Fibroblast of skin of left biceps (primary cell): ENCODE measurements at places on chromosomes 12 and 14.

GRCh38 chr14:82182646-82183045 lies 649.0 kb upstream of the SEL1L start:
- DNase-seq: no peak

DNA sequence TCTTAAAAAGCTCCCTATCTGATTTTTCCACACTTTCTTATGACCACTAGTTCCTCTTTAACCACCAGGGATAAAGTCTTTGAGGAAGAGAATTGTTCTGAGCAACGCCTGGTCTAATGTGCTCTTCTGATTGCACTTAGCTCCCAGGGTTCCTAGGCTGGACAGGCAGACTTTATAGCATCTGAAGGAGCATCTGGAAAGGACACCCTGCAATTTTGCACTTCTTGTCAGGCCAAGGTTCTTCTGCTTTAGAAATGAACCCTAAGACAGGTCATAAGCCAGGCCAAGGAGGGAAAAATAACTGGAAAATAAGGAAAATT lies 126.3 kb downstream of the KTN1 start:
- DNase-seq: no peak

DNA sequence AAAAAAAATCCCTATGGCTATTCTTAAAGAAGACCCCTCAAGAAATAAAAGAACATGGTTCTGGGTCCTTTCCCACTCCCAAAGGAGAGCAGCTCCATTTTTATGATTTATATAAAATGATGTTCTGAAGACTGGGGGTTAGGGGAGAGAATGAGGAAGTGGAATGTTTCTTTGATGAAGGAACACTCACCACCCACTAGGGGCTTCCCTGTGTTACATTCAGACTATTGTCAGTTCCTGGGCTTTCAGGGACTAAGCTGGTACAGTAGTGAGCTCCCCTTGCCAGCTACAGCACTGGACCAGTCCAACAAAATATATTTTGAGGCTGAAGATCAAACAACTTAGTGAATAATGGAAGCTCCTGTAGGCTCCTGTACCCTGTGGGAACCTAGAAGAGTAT lies 98.9 kb downstream of the HMGA2 start:
- DNase-seq: no peak

DNA sequence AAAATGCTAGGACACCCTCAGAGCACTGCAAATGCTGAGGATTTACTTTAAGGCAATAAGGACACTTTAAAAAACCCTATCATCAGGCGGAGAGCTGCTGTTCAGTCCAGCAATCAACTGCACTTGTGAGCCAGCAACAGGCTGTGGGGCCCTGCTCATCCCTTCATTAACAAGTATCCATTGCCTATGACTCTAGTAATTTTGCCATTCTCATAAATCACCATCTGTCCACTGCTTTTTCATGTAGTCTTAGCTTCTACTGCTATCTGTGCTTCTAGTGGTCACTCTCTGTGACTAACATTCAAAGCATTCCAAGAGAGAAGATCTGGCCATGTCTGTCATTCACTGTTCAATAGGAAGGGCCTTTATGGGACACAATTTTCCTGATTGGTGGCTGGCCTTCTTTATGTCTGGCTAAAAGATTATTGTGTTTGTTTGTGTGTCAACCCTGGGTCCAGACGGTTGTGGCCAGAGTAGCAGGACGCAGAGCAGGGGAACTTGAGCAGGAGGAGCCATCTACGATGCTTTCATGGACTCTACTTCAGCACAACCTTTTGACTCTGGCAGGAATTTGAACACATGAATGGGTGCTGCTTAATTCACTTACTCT lies 3.6 kb upstream of the KRAS start:
- no peak for DNase-seq

DNA sequence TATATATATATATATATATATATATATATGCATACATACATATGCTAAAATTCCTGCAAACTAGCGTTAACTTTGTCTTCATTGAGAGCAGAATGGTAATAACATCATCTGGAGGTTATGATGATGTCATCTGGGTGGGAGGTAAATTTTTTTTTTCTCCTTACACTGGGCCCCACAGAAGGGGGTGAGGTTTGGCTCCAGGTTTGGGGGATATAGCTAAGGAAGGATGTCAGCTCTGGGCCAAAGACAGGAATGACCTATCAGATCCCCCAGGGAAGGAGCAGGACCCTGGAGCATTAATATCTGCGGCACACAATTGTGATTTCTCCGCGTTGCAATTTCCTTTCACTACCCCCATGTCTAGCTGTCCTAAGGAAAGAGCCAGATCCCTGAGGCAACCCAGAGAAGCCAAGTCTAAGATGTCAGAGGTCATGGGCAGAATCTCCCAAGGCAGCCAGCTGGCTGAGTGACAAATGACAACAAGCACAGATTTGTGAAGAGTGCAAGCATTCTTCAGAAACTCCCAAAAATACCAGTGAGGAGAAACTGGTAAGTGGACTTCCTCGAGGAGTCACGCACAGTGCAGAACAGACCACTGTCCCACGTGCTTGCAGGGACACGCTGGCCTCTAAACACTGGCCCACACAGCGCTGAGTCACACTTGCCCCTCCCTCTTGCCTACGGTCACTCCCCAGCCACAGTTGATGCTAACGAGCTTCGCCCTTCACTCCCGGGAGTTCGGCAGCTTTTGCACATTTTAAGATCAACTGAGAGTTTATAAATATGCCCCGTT lies 9.9 kb downstream of the UBC start:
- DNase-seq: no peak

- no peak for DNase-seq
Observed at GRCh38 chr12:56644654-56645053, 1.1 kb downstream of the ATP5F1B start.

DNA sequence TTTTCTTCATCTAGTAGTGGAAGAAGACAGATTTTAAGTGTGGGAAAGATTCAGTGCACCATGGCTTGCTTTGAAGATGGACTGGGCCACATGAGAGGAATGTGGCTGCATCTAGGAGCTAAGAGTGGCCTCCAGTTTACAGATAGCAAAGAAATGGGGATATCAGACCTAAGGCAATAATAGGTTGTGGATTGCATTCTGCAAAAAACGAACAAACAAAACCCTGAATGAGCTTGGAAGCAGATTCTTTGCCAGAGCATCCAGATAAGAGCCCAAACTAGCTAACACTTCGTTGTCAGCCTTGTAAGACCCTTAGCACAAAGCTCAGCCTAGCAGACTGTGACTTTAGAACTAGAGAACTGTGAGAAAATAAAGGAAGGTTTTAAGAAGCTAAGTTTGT lies 9.6 kb downstream of the ATXN7L3B start:
- no peak for DNase-seq

- no peak for DNase-seq
Observed at GRCh38 chr12:2364631-2365051, 311.9 kb downstream of the CACNA1C start.

- DNase-seq: no peak
Observed at GRCh38 chr12:82625523-82625922, 61.2 kb upstream of the TMTC2 start.

GRCh38 chr12:103399986-103400385 lies 95.8 kb downstream of the C12orf42 start:
- DNase-seq: no peak

- no peak for DNase-seq
Observed at GRCh38 chr12:65408441-65408840, 130.0 kb downstream of the MSRB3 start.

DNA sequence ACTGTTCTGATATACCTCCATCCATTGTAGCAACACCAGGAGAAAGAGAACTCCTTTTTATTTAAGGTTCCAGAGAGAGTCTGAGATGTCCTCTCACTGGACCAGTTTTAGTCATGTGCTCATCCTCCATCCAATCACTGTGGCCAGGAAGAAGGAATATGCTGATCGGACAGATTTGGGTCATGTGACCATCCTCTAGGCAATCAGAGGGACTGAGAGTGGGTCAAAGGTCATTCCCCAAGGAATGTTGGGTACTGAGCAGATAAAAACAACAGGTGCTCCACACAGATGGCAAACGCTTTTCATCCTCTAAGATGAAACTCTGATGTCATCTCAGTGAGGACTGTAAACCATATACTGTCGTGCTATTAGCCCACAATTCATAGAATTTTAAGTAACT lies 28.8 kb upstream of the RPH3A start:
- no peak for DNase-seq

GRCh38 chr12:93376436-93377251 lies 1.1 kb upstream of the NUDT4 start:
- no peak for DNase-seq

GRCh38 chr12:121465921-121466793 lies 66.2 kb downstream of the RNF34 start:
- DNase-seq: no peak

- DNase-seq: no peak
Observed at GRCh38 chr14:21669284-21669683, 4.3 kb downstream of the OR4E1 start.

GRCh38 chr12:53930591-53931255 lies 7.9 kb upstream of the HOXC13 start:
- no peak for DNase-seq
